ENCODE measurements at places on chromosomes 12 and 14. TPM values are rescaled to one million over a fixed set of nuclear protein-coding genes. Genes with fewer than 3 reads are reported as not detected.

GRCh38 chr14:103391048-103391447 is 5.8 kb downstream of the MARK3 start:
- DNase-seq: no peak

DNA sequence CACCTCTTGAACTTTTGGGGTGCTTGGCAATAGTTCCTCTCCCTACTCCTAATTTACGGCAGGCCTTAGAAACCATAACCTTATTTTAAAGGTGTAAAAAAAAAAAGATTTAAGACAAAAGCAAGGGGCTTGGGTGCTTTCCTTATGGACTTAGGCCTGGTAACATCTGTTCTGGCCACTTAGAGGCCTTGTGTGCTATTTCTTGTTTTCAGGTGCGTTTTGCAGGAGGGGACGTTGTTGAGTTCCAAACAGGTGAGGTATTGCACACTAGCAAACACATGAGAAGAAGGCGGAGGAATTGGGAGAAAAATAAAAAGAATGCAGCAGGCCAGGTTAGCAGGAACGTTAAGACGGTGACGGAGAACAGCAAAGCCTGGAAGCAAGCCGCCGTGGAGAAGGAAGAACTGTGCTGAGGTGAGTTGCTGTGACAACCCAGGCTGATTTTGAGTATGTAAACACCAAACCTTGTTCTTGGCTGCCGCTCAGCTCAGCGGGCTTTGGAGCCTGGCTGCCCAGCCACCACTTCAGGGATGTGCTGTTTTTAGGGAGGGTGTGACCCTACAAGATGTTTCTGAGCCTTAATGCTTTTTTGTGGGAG is 17.3 kb downstream of the EMG1 start:
- no peak for DNase-seq

DNA sequence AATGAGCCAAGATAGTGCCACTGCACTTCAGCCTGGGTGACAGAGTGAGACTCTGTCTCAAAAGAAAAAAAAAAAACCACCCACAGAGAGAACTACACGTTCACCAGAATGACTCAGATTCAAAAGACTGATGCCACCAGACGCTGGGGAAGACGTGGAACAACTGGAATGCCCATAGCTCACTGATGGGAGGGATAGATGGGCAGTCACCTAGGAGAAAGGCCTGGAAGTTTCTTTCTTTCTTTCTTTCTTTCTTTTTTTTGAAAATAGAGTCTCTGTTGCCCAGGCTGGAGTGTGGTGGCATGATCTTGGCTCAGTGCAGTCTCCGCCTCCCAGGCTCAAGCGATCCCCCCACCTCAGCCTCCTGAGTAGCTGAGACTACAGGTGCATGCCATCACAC is 10.0 kb upstream of the KLC1 start:
- DNase-seq: no peak

DNA sequence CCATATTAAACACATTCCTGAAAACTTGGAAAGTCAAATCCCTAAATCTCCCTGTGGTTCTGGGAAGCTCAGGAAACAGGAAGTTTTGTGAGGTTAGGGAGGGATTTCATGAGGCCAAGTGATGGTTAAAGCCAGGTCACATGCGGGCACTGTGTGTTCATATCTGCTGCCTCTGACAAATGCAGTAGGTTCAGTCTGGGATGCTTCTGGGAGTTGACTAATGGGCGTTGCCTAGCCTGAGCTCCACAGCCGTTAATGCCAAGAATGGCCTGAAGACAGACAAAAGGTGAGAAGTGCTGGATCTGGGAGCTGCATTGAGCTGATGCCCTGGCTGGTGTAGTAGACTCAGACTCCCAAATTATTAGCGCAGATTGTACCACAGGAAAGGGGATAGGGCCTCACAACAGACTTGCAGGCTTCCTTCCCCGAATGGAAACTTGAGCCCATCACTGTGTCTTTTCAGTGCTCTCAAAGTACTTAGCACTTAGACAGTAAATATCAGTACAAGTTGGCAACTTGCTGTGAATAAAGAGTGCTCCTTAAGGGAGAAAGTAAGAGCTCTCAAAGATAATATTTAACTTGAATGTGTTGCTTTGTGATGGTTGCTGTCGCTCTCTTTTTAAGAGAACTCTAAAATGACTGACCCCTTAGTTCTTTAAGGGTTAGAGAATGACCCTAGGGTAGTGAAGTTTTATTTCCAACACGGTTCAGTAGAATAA is 17.3 kb downstream of the GSG1 start:
- no peak for DNase-seq

The TPH2 gene
- total RNA-seq: not detected

The TMEM119 gene
- total RNA-seq: 251 TPM

DNA sequence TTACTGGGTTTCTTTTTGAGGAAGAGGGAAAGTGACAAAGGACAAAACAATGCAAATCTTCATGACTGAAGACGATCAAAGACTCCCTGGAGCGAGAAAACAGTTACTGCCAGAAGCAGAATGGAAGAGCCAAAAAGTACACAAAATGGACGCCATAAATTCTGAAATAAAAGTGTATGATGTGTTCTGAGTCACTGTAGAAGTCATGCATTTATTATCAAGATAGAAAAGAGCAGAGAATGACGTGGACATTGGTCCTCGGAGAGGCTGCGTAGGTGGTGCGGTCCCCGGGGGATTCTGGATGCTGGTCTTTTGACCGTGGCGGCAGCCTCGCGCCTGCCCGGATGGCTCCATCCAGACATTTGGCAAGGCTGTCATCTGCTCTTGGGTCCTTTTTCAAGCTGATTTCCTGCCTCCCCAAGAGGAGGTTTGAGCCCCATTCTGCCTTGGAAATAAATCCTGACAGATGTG is 52.8 kb downstream of the C14orf132 start:
- no peak for DNase-seq

The CLEC4C gene
- total RNA-seq: not detected

The LRRK2 gene
- total RNA-seq: 14.3 TPM

The CCDC177 gene
- total RNA-seq: not detected

The RAD51B gene
- total RNA-seq: not detected

The KRT72 gene
- not detected for total RNA-seq

DNA sequence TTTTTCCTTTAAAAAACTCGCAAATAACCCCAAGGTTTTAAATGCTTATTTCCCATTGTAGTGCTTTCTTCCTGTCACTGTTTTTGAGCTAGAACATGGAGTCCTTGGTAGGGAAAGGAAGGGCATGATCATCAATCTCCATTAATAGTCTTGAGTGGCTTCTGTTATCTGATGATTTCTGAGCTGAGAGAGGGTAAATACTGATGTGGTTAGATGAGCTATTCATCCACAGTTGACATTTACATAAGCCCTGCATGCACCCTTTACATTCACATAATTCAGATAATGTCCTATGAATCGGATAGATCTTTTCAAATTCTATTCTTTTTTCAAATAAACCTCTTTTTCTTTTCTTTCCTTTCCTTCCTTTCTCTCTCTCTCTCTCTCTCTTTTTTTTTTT is 81.4 kb downstream of the NTN4 start:
- no peak for DNase-seq

Data from ascending aorta (tissue), 2 donors.